ENCODE measurements at places on chromosomes 6 and 20.

GRCh38 chr20:46893877-46894578, 615 bp upstream of the EYA2 start:
- no peak for DNase-seq

GRCh38 chr6:126227833-126228702, 111.8 kb upstream of the CENPW start:
- DNase-seq, result no peak

- no peak for DNase-seq
Measured at GRCh38 chr6:81309811-81310210, 442.7 kb downstream of the TENT5A start.

DNA sequence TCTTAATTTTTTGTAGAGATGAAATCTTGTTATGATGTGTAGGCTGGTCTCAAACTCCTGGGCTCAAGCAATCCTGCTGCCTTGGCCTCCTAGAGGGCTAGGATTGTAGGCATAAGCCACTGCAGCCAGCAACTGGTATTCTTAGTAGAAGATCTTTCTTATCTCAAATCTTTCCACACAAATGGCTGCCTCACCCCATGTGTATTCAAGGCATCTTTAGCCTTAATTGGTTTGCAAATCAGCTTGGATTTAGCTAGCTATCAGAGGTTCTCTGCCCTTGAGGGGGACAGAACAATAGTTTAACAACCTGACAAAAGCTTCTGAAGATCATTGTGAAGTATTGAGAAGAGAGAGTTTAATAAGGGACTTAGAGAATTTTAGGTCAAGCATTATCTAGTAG, 17.9 kb upstream of the ABRACL start:
- no peak for DNase-seq

DNA sequence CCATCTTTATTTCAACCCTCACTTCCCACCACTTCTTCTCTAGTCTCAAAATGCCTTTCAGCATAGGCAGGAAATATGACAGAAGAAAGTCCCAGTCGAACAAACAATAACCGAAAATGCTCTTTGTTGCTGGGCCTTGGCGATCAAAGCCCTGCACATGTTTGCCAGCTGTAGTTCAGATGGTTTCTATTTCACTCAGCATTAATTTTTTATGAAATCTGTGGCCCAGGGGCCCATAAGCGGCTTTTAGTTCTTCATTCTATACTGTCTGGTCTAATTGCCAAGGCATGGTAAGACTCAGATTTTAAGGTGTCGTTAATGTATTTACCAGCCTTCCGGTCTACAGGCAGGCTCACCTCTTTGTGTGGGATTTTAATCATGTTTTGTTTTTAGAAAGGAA, 10.9 kb upstream of the F13A1 start:
- DNase-seq, result no peak

GRCh38 chr20:57710841-57711240, 1.0 kb upstream of the PMEPA1 start:
- no peak for DNase-seq

DNA sequence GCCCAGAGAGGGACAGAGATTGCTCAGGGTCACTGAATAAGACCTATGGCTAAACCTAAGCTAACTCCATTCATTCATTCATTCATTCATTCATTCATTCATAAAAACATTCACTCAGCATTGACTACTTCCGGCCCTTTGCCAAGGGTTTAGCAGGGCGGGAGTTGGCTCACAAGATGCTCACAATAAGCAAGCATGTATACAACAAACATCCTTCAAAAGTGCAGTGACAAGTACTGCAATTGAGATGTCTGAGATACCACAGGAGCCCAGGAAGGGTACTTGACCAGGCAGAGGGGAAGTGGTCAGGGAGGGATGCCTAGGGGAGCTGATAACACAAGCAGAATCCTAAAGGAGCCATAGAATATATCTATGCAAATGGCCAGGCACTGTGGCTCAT, 18.2 kb upstream of the KIAA1755 start:
- peak; percentile 33 for DNase-seq

DNA sequence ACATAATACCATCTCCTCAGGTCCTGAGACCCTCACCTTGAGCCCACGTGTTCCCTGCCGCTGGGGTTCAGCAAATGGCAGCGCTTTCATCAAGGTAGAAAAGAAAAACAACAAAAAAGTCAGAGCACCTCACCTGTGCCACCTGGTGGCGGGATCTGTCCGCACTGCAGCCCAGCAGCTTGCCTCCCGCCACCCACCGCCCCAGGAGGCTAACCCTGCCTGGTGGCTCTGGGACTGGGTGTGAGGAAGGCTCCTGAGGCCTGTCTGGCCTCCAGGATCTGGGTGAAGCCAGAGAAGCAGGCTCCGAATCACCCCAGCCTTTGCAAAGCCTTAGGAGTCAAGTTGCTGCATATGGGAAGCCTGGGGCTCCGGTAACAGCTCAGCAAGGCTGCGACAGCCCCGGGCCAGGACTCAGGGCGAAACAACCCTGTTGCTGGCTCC, 270.8 kb downstream of the BMP7 start:
- DNase-seq, result peak; percentile 76

- DNase-seq, result no peak
Measured at GRCh38 chr6:143570147-143570853, 58.8 kb upstream of the FUCA2 start.

DNA sequence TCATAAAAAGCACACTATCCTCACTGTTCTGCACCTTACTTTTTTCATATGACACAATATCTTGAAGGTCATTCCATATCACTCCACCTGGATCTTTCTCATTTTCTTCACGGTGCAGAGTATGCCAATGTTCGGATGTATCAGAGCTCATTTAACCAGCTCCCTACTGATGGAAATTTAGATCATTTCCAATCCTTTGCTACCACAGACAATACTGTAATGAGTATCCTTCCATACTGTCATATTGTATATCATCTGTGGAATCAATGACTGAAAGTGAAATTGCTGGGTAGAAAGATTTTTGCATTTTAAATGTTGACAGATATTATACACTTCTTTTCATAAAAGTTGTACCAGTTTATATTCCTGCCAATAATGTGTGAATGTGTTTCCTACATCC, 2.2 kb upstream of the RAB44 start:
- DNase-seq, result no peak

- DNase-seq, result no peak
Measured at GRCh38 chr6:4459996-4460395, 316.2 kb upstream of the CDYL start.

DNA sequence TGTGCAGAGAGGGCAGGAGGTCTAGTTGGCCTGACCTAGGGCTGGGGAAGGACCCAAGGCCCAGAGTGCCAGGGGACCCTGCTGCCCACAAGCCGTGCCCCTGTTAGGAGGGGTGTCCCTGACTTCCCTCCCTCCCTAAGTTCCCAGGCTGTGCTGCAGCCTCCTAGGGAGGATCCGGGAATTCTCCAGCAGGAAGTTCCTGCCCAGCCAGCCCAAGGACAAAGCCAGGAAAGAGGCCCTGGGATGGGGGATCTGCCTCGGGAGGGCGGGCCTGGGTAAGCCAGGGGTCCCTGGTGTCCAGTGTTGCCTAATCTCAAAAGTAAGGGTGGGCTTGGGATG, 9.3 kb upstream of the BAK1 start:
- DNase-seq, result no peak

DNA sequence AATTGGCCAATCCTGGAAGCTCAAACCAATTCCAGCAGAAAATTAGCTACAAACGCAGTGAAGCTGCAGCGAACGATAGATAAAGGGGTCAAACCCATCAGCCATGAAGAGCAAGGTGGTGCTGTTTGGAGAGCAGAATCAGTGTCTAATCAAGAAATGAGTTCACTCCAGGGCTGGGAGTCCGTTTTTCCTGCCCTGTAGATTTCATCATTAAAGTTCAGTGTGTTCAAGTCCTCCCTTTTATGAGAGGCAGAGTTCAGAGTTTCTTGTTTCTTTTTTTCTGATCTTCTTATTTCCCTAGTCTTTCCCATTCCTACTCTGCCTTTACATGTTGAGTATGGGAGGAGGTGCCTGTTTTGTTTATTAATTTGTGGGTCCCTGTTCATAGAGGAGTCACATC, 30.4 kb downstream of the SLC17A1 start:
- DNase-seq, result no peak

- no peak for DNase-seq
Measured at GRCh38 chr20:23320317-23320716, 30.3 kb upstream of the NXT1 start.

- no peak for DNase-seq
Measured at GRCh38 chr6:144590532-144590931, 305.4 kb downstream of the UTRN start.

- no peak for DNase-seq
Measured at GRCh38 chr6:15288856-15289255, 43.0 kb downstream of the JARID2 start.

DNA sequence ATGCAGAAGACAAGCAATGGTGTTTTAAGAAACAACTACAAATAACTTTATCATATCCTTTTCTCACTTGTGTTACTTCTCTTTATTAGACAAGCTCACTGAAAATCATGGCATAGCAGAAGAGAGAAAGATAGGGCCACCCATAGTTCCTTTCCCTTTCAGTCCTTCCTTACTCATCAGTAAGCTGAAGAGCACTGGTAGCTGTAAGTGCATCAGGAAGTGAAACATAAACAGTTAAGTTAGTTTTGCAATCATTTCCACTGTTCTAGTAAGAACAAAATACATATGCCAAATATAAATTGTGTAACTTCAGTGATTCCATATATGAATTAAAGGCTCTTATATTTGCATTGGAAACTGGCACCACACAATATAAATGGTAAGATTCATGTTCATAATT, 220.1 kb downstream of the HACE1 start:
- DNase-seq, result no peak

DNA sequence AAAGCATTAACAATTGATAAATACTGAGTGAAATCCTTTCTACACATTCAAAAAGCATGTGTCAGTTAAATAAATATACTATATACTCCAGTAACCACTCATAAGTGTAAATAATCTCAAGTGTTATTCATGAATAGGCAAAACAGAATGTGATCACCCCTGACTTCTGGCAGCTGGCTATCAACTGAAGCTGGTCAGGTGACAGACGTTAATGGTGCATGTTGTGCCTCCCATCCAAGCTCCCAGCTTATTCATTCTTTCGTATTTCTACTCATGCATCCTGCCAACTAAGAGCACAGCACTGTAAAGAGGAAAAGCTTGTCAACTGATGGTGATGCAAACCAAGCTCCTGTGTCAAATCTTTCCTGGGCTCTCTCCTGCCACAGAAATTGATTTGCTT, 7.7 kb downstream of the PSMB1 start:
- no peak for DNase-seq

DNA sequence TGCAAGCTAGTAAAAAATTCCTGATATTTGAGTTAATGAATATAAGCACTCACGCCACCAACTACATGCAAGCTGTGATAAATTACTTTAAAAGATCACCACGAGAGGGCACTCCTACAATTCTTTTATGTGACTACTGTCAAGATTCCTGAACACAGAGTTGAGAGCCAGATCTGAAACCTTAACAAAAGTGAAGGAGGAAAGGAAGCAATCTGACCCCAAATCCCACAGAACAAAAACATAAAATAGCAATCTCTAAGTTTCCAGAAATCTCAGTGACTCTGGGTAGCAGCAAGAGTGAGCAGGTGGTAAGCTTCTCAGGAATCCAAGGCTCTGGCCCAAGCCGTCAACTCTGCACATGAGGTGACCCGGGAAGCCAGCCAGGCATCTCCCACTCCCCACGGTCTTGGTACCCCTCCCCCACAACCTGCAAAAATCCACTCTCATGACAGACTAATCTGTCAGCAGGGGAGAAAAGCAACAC, 55.1 kb downstream of the STAU1 start:
- DNase-seq, result no peak

- DNase-seq, result no peak
Measured at GRCh38 chr20:61094581-61094980, 157.5 kb upstream of the CDH4 start.

DNA sequence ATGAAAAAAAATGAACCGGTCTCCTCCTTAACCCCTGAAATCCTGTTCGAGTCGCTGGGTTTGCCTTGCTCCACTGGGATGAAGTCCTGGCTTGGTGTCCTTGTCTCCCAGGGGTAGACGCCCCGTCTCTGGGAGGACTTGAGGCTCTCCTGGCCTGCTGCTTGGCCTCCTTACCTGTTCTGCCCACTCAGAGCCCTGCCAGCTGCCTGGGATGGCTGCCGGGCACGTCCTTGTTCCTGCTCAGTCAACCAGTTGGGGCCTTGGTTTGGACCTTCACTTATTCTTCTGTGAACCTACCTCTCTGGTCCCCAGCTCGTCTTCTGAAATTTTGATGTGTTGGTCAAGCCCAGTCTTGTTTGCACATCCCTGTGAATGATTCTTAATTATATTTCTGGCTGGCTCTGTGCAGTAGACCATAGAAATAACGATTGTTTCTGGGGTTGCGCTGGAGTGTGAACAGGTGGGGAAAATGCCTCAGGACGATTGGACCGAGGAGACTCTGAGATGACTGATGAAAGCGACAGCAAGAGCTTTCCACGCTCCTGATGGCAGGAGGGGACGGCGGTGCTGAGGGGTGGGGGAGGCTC, 126.5 kb upstream of the ESR1 start:
- DNase-seq, result no peak

DNA sequence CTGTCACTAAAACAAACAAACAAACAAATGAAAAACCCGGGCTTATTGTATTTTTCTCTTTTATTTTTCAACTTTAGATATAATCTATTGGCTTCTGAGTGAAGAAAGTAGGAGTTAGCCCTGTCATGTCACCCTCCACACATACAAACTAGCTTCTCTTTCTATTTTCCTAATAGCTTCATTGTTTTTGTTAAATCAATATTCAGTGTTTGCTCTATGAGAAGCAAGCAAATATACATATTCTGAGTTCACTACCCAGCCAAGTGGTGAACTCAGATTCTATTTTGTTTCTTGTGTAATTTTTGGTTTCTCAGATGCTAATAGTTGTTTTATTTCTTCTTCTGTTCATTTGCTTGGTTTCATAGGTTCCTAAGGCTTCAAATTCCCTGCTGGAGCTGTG, 66.4 kb downstream of the SNRNP48 start:
- no peak for DNase-seq

- DNase-seq, result no peak
Measured at GRCh38 chr6:125597411-125598253, 151.8 kb upstream of the HEY2 start.

- no peak for DNase-seq
Measured at GRCh38 chr6:156185113-156185512, 592.1 kb upstream of the ARID1B start.

DNA sequence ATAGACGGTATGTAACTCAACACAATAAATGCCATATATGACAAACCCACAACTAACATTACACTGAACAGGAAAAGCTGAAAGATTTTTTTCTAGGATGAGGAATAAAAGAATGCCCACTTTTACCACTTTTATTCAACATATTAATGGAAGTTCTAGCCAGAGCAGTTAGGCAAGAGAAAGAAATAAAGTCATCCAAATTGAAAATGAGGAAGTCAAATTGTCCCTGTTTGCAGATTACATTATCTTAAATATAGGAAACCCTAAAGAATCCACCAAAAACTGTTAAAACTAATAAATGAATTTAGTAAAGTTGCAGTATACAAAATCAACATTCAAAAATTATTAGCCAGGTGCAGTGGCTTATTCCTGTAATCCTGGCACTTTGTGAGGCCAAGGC, 24.6 kb upstream of the ADGB start:
- DNase-seq, result no peak

GRCh38 chr6:81772741-81773140, 20.3 kb upstream of the TENT5A start:
- DNase-seq, result no peak

- DNase-seq, result no peak
Measured at GRCh38 chr20:45322952-45323383, 14.9 kb upstream of the MATN4 start.

- DNase-seq, result no peak
Measured at GRCh38 chr6:111734068-111735061, 128.7 kb upstream of the TRAF3IP2 start.

GRCh38 chr6:2426561-2427340, 181.3 kb upstream of the GMDS start:
- no peak for DNase-seq

GRCh38 chr6:32095338-32096086, 13.6 kb downstream of the TNXB start:
- no peak for DNase-seq

Data from RWPE2 (cell line).